IMR-90 (cell line): ENCODE measurements at places on chromosomes 6 and 20. TPM values are rescaled to one million over a fixed set of nuclear protein-coding genes. Genes with fewer than 3 reads are reported as not detected.

OR2H1 gene
- not detected in 2 replicates for total RNA-seq

STK35 gene
- total RNA-seq: 11.1 and 11.4 TPM in 2 replicates

- no peaks in the 10 kb centered on the region for H3K36me3 ChIP-seq
- no peaks in the 10 kb centered on the region for H3K27me3 ChIP-seq
- no peak overlapping the region for H3K27ac ChIP-seq
- H3K4me3 ChIP-seq: no peak overlapping the region
- peaks cover 20% of the 10 kb centered on the region for H3K4me1 ChIP-seq
- no peak for DNase-seq
Observed at GRCh38 chr20:4061987-4062386, 46.6 kb upstream of the RNF24 start.

DNA sequence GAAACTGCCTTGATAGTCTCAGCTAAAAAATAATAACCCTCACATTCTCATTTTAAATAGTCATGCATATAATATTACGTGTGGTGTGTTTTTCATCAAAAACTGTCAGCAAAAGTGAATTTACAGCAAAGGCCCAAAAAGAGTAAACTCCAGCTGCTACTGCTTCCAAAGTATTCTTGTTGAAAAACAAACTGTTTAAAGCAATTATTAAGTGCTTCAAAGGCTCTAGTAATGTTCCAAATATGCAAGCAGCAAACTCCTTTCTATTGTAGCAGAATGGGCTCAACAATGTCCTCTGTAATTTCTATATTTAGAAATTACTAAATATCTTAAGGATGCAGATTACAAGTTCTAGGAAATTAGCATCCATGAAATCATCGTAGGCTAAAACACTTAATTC is 280.0 kb upstream of the TBX18 start:
- DNase-seq: no peak
- no peak overlapping the region for H3K4me3 ChIP-seq
- no peaks in the 10 kb centered on the region for H3K4me1 ChIP-seq
- H3K36me3 ChIP-seq: no peaks in the 10 kb centered on the region
- no peaks in the 10 kb centered on the region for H3K27me3 ChIP-seq
- H3K27ac ChIP-seq: no peak overlapping the region

GRCh38 chr20:13121840-13122515 is 99.1 kb upstream of the ISM1 start:
- no peaks in the 10 kb centered on the region for H3K4me1 ChIP-seq
- H3K36me3 ChIP-seq: no peaks in the 10 kb centered on the region
- H3K4me3 ChIP-seq: no peak overlapping the region
- no peak for DNase-seq
- no peak overlapping the region for H3K27ac ChIP-seq

DNA sequence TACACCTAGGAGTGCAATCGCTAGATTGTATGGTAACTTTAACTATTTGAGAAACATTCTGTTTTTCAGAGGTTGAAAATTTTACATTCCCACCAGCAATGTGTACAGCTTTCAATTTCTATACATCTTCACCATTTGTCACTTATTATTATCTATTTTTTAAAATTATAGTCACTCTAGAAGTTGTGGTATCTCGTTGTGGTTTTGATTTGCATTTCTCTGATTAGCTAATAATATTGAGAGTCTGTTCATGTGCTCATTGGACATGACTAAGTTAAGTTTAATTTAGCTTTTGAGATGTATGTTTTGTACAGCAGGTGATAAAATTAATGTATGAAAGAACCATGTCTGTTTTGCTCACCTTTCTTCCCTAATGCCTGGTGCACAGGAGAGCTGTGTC is 34.8 kb upstream of the PLCB1 start:
- no peak overlapping the region for H3K27ac ChIP-seq
- H3K27me3 ChIP-seq: no peaks in the 10 kb centered on the region
- no peaks in the 10 kb centered on the region for H3K36me3 ChIP-seq
- no peak overlapping the region for H3K4me3 ChIP-seq
- no peak for DNase-seq
